ENCODE measurements at places on chromosomes 4 and X. TPM values are rescaled to one million over a fixed set of nuclear protein-coding genes. Genes with fewer than 3 reads are reported as not detected.

DNA sequence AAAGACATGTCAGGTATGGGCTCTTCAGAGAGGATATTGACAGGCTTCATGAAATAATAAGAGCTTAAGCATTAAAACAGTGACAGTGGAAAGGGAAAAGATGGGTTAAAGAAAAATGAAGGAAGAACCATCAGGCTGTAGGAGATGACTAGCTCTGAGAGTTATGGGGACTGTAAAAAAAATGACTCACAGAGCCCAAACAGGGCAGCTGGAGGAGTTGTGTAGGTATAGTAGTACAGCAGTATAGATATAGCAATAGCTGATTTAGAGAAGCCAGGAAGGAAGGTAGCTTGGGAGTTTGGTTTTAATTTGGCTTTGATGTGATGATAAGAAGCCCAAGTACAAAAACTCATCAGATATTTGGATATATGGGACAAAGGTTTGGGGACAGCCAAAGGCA, 66.6 kb downstream of the FREM3 start:
- DNase-seq: no peak

- no peak for DNase-seq
Observed at GRCh38 chr4:54152846-54153600, 53.1 kb downstream of the GSX2 start.

GRCh38 chr4:109125084-109125483, 177.4 kb downstream of the COL25A1 start:
- DNase-seq: no peak

- no peak for DNase-seq
Observed at GRCh38 chr4:116489739-116490138, 595.6 kb downstream of the TRAM1L1 start.

- DNase-seq: no peak
Observed at GRCh38 chrX:110421500-110422455, 63.1 kb downstream of the RTL9 start.

GRCh38 chr4:7514281-7514680, 79.6 kb upstream of the PSAPL1 start:
- no peak for DNase-seq

TCEAL6 gene
- total RNA-seq: not detected

SPACA5 gene
- total RNA-seq: not detected

RPS6KA3 gene
- total RNA-seq: 8.3 TPM

WDR19 gene
- 7.1 TPM for total RNA-seq

ADH5 gene
- 341 TPM for total RNA-seq

All from H7 (cell line).